Motor neuron (in vitro differentiated cells): ENCODE measurements at places on chromosomes 4 and X. TPM values are rescaled to one million over a fixed set of nuclear protein-coding genes. Genes with fewer than 3 reads are reported as not detected.
A peak's percentile ranks its signal among the peaks of the same experiment; 100 is the strongest.

GRCh38 chr4:21765810-21766407, 182.7 kb downstream of the KCNIP4 start:
- ATAC-seq, result peak; percentile 82

Gene CA5B
- total RNA-seq, result 5.8 and 6.4 TPM in 2 replicates

DNA sequence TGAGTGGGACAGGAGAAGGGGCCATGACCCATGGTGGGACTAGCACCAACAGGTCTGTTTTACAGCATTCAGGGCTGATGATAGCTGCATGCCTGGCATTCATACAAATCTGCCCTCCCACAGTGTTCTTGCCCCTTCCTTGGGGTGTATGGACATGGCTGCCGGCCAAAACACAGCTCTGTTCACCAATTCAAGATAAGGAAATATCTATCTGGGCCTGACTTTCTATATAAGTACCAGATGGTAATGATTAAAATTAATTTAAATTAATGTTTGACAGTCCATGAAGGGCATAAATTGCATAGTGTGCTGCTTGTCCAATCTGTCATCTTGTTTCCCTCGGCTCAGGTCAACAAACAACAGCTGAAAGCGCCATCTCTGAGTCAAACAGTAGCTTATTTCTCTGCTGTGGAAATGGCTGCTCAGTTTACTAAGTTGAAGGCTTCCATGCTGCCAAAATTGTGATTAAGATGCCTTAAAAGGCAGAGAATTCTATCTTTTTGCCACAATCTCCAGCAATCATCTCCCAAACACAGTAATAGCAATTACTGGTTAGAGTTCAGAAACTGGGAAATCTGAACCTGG, 67.0 kb upstream of the TSPAN7 start:
- no peak for ATAC-seq

GRCh38 chrX:153884136-153884535, 1.8 kb downstream of the L1CAM start:
- no peak for ATAC-seq

Gene FSTL5
- 1.2 and 2.1 TPM in 2 replicates for total RNA-seq

Gene GPR143
- 1.5 and 2.2 TPM in 2 replicates for total RNA-seq

GRCh38 chr4:133887723-133888122, 313.9 kb downstream of the PABPC4L start:
- peak; percentile 76 for ATAC-seq

- no peak for ATAC-seq
These were observed 59.7 kb downstream of the KLHL13 start for GRCh38 chrX:118056870-118057269.

DNA sequence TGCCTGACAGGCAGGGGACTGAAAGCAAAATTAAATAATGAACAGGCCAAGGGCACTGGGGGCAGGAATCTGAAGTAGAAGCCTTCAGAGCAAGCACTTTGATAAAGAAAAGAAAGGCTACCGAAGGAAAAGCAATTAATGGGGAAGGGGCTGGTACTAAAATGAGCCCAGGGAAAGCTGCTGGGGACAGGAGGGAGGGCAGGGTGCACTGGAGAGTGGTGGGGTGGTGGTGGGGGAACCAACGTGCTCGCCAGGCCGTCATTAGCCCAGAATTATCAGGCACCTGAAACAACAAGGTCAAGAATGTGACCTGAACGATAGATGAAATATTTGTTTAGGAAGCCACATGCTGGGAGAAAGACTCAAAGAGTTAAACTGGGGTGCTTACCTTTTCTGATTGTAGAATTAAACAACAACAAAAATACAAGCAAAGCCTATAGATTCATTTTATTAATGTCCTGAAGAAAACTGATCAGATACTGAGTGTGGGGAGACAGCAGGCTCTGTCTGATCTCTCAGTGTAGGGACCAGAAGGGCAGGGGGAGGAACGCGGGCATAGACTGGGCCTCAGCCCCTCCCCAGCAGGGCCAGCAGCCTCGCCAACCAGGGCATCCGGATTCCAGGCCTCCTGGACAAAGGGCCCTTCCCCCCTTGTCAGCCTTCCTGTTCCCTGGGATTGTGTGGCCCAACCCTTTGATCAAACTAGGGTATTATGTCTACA, 239.7 kb upstream of the KLF3 start:
- peak; percentile 75 for ATAC-seq

GRCh38 chr4:103076747-103077347, at the start of gene SLC9B2:
TSS of gene SLC9B2 (minus strand) at chr4:103076761. CDS start at chr4:103067550, 9,211 bp downstream.
- peak; percentile 79 for ATAC-seq
